ENCODE measurements at places on chromosomes 2 and 18.

- no peak for DNase-seq
These were observed 721.1 kb downstream of the DPP10 start for GRCh38 chr2:115163572-115163971.

- DNase-seq: no peak
These were observed 390 bp downstream of the PCARE start for GRCh38 chr2:29073933-29074332.

DNA sequence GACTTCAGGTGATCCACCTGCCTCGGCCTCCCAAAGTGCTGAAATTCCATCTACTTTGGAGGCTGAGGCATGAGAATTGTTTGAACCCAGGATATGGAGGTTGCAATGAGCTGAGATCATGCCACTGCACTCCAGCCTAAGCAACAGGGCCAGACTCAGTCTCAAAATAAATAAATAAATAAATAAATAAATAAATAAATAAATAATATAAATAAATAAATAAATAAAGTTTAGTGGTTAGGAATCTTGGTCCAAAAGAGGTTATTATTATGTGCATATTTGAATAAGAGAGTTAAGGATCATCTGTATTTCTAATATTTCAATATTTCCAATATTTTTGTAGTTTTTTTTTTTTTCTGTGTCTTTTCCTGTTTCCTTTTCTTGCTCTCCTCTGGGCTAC lies 90.8 kb downstream of the HS6ST1 start:
- DNase-seq: no peak

DNA sequence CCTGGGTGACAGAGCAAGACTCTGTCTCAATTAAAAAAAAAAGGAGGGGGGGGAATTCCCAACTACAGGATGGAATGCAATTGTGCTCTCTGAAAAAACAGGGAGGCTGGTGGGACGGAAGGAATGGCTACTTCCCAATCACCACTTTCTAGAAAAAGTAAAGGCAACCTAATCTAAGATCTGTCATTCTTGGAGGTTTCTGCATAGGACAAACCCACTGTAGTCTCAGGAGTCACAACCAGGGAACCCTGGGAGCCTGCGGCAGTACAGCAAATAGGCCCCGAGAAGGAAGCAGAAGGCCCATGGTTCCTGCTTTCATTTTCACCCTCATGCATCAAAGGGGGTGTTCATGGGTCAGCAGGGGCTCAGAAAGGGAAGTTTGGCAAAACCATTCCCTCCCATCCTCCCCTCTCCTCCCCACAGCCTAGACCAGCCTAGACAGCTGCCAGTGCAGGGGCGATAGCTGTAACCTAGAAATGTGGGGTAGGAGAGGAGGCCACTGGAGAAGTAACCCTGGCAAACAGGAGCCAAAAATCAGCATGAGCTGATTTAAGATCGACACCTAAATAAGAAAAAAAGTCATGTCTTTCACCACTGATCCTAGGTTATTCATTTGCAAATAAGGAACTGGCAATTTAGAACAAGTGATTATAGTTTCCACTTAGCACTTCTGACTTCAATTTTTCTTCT lies 48.0 kb downstream of the TRABD2A start:
- DNase-seq: no peak

GRCh38 chr2:55073000-55073983 lies 23.0 kb upstream of the RTN4 start:
- DNase-seq: no peak

DNA sequence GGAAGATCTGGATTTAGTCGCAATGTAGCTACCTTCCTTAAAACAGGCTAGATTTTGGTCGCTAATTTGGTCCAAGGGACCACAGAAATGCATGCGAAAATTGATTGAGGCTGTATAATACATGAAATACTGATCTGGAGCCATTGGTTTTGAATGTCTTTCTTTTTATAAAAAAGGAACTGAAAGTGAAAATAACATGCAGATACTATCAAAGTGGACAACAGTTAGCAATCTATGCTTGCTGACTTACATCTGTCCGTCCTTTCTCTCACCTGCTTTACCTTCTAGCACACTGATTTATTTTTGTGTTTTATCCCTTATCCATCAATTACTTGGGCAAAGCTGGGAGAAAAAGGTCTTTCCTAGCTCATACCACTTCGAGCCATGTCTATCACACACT lies 1459.8 kb upstream of the ACVR2A start:
- DNase-seq: no peak

GRCh38 chr18:72866901-72867745 lies 664 bp downstream of the NETO1 start:
- DNase-seq: no peak

DNA sequence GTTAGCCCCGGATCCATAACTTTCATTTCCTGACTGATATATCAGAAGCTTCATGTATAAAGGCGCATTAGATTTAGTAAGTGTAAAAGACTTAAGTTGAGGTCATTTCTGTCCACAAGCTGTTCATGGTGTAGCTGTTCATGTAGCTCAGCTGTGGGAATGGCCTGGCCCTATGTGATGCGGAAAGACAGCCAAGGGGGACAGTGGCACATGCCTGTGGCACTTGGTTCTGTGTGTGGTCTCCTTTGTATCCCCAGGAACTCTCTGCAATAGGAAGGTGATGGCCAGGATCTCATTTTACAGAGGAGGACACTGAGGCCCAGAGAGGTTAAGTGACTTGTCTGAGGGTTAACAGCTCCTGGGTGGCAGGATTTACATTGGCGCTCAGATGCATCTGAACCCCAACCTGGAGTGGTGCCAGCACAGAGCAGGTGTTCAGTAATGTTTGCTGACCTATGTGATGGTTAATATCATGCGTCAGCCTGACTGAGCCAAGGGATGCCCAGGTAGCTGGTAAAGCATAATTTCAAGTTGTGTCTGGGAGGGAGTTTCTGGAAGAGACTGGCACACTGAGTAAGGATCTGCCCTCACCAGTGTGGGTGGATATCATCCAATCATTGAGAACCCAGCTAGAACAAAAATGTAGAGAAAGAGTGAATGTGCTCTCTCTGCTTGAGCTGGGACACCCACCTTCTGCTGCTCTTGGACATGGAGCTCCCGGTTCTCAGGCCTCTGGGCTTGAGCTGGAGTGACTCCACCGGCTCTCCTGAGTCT lies 25.4 kb downstream of the HPCAL1 start:
- no peak for DNase-seq

DNA sequence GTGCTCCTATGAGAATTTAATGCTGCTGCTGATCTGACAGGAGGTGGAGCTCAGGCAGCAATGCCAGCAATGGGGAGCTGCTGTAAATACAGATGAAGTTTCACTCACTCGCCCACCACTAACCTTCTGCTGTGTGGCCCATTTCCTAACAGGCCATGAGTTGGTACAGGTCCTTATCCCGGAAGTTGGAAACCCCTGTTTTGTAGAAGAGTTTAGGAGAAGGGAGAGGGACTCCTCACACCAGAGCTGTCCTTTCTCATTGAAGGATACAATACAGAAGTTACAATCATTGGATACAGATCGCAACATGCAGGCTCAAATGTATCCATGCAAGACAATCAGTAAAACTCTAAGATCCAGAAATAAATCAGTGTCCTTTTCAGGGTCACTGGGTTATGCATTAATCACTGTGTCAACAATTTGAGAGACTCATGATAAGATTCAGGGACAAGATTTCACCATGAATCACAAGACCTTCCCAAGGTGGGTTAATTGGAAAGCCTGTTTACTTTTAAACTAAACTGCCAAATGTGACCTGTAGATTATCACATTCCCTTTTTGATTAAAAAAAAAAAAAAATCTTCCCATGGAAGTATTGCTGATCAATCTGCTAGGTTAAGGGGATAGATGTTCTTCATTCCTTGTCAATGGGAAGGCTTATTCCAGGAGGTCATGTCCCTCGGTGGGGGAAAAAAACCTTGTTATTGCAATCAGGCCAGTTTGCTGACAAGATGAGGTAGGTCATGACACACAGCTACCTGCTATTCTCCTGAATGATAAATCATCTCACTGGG lies 97.2 kb downstream of the SP100 start:
- peak; percentile 59 for DNase-seq

DNA sequence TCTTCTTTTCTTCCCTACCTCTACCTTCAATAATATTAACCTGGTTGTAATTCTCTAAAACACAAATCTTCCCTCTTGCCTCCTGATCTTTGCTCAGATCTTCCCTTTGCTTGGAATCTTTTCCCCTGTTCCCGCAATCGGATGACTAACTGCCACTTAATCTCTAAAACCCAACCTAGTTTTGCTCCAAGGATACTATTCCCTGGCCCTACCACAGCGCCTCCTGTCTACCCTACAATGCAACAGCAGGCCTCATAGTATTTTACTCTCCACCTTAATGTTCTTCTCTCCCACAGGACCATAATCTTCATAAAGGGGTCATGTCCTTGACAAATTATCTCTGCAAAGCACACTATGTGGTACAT lies 246.8 kb upstream of the TNP1 start:
- DNase-seq: no peak

- DNase-seq: peak; percentile 43
These were observed 189.4 kb upstream of the GLI2 start for GRCh38 chr2:120546048-120546864.

GRCh38 chr2:213422211-213422610 lies 137.9 kb downstream of the SPAG16 start:
- DNase-seq: no peak

DNA sequence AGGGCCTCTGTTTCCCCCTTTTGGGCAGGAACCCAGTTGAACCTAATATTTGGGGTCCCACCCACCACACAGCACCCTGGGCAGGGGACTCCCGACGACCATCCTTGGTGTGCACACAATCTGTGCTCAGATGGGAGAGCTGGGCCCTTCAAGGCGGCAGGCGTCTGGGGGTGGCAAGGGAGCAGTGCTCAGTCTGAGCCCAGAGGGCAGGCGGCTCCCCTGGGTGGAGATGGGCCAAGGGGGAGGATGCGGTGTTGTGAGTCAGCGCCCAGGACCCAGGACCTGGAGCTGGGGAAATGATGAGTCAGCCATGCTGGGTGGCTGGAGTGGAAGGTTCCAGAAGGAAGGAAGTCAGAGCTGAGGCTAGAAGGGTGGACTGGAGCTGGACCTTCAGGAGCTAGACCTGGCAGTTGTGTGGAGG lies 3.8 kb downstream of the PROM2 start:
- no peak for DNase-seq

DNA sequence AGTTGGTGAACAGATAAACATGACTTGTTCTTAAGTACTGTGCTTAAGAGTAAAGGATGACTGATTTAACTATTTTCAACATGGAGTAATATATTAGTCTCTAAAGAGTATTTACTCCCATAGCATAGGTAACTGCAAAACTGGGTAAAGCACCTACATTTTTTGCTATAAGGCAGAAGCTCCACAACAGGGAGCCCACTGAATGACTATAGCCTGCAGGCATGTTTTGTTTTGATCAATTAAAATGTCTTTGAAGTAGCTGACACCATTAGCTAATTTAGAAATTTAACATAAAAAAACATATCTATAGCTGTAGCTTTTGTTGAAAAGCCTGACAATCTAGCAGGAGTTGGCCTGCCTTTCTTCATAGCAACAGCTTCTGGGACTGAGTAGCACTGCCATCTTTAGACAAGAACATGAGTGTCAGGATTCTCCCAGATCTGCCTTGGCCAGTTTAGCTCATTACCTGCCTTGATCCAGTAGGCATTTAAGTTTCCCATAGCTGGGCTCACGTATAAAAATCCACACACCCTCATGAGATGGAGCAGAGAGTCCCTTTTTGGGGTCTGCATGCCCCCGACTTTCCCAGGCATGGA lies 1935.1 kb upstream of the PIK3C3 start:
- DNase-seq: no peak

DNA sequence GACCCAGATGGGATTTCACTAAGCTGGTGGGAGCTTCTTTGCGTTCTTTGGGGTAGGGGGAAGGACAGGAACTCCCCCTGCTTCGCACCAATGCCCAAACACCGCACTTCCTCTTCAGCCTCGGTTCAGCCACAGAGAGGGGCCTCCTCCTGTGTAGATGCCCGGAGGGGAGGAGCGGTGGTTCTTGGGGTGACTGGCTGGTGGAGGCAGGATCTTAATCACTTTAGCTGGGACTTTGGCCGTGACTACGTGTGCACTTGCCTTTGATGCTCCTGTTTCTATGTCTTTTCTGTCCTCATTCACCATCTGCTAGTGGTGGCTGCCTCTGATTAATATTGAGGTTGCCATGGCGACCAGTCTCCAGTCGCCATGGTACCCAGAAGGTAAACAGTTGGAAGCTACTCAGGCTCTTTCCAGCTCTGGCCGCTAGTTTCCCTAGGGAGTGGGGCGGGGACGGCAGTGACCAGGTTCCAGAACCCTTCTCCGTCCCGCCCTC lies 1.9 kb downstream of the CNGA3 start:
- peak; percentile 38 for DNase-seq

DNA sequence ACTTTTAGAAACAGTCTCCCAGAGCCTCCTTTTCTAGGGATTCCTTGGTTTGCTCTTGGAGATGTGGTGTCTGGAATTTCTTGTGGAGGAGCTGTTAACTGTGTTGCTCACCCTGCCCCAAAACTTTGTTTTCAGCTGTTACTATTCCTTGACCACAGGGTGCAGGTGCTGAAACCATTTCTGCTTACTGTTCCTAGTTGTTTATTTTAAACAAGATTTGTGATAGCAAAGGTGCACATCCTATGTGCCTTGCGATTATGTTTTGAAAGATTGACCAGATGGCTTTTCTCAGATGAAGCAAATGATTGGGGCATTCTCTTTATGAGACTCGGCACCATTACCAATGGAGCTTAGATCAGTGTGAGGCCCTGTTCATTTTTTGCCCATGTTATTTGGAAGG lies 111.2 kb downstream of the RAB3GAP1 start:
- no peak for DNase-seq

GRCh38 chr2:7411691-7412090 lies 494.5 kb downstream of the RNF144A start:
- no peak for DNase-seq

DNA sequence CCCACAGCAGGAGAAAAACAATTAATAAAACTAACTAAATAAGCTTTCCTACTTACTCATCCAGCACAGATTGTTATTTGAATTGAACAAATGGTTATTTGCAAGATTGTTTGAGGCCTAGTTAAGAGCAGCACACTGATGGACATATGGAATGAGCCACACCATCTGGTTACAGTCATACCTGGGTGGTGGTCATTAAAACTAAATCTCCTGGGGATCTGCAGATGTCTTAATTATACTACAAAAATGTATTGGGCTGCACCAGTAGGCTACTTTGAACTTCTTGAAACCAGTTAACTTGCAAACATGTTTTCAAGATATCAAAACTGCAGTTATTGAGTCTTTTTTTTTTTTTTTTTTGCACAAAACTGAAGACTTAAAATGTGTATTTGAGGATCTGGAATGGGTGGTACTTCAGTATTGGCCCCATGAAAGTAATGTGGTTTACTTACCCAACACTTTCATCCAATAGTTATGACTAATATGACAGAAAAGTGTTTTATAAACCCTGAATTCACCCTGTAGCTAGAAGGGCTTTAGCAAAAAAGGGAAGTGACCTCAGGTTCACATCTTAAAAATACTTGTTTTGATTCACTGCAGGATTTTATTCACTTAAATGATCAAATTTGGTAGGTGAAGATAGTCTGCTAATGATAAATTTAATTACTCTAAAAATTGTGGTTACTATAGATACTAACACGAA lies 10.8 kb downstream of the AGFG1 start:
- no peak for DNase-seq

Measured in small intestine (tissue), 16 donors.